SIG-M5 (cell line): ENCODE measurements at places on chromosomes 16 and 17.

DNA sequence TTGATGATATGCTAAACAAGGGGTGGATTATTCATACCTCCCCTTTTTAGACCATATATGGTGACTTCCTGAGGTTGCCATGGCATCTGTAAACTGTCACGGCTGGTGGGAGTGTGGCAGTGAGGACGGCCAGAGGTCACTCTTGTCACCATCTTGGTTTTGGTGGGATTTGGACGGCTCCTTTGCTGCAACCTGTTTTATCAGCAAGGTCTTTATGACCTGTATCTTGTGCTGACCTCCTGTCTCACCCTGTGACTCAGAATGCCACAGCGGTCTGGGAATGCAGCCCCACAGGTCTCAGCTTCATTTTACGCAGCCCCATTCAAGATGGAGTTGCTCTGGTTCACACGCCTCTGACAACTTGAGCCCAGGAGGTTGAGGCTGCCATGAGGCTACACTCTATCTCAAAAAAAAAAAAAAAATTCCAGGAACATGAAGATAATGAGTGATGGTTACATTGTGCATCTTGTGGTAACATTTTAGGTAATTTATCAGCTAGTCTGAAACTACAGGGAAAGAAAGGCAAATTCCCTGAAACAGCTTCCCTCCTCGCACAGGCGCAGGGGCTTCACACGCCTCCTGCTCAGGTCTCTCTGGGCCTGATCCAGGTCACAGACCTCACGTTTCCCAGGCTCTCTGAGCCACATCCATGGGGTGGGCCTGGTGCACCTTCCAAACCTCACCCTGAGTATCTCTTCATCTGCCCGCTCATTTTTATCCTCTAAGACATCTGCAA lies 15.3 kb upstream of the UBE2I start:
- no peak for DNase-seq

- no peak for DNase-seq
These were observed 92.0 kb upstream of the CDH5 start for GRCh38 chr16:66274335-66275110.

DNA sequence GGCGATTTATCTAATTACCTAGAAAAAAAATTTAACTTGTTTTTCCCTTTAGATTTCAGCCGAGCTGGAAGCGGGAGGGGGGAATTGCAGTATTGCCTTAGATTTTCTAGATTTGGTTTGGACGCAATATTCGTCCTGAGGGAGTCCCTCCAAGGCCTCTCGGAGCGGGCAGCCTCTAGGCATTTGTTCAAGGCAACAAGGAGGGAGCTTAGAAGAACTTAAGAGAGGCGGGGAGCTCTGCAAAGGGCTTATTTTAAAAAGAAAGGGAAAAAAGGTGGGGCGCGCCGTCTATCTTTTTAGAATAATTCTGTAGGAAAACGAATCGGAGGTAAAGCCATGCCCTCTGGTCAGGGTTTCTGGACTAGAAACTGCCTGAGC lies 407 bp upstream of the TMEM94 start:
- no peak for DNase-seq

DNA sequence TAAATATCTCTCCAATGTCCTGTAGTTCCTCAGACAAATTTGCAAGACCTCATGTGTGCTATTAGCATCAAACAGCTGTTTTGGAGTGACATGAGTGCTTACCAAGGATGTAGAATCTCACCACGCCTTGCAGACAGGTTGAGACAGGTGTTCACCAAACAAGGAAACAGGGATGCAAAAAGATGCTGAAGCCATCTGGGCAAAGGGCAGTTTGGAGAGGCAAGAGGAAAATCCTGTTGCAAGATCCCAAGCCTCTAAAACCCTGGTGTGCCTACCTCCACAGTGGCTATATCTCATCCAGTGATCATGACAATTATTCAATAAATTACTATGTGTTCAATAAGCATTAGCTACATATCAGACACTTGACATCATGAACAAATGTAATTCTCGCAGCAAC lies 373.7 kb downstream of the SOX9 start:
- no peak for DNase-seq

DNA sequence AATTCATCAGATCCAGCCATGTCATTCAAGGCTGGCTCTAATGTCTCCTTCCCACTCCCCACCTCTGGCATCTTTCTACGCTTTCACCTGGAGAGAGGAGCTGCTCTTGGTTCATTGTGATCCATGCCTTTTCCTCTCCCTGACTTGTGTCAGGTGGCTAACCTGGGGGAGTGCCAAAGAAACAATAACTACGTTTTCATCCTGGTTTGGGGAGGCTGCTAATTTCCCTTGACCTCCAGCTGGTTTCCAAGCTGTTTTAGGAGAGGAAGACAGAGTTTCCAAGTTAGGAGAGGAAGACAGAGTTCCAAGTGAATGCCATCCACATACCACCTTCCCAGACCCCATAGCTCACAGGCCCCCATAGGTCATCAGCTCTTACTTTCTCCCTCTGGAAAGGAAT lies 40.0 kb upstream of the HLF start:
- DNase-seq: no peak

DNA sequence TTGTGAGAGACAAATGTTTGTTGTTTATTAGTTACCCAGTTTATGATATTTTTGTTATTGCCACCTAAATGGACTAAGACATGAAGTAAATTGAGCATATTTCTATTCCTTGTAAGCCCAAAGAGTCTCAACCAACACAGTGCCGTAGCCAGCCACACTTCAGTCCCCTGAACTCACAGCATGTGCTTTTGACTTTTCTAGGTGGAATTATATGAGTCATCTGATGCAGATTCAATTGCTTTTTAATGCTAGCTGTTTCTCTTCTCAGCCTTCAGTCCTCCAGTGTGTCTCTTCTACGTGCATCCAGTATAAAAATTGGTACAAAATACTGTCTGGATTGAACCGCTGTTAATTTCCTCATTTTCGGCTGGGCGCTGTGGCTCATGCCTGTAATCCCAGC lies 39.0 kb downstream of the IQCK start:
- no peak for DNase-seq

DNA sequence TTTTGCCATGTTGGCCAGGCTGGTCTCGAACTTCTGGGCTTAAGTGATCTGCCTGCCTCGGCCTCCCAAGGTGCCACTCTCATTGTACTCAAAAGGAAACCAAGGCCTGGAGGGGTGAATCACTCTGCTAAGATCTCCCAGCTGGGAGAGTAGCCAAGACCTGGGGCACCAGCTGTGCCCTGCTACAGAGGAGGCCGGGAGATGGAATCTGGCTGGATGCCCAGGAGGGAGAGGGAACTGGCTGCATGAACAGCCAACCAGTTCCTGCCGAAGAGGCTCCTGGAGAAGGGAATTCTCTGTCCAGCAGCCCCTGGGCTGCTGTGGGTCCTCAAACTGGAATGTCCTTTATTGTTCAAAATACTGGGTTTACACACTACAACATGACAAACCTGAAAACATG lies 238.7 kb upstream of the CIBAR2 start:
- DNase-seq: no peak
